ENCODE measurements at places on chromosomes 2 and 18.

DNA sequence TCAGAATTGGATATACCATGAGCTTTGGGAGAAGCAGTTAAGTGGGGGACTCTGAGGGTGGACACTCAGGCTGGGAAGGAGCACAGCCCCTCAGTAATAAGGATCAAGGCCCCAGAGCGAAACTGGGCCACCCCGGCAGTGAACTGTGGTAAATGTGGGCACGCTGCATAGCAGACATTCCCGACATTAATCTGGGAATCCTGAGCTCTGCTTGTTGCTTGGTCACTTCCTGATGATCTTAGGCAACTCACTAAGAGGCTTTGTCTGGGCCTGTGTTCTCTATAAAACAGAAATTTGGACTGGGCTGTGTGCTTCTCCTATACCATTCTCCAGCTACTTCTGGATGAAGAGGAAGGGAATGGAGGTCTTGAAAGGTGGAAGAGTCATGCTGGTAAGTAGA, 4.8 kb downstream of the TGFBRAP1 start:
- DNase-seq, result no peak

DNA sequence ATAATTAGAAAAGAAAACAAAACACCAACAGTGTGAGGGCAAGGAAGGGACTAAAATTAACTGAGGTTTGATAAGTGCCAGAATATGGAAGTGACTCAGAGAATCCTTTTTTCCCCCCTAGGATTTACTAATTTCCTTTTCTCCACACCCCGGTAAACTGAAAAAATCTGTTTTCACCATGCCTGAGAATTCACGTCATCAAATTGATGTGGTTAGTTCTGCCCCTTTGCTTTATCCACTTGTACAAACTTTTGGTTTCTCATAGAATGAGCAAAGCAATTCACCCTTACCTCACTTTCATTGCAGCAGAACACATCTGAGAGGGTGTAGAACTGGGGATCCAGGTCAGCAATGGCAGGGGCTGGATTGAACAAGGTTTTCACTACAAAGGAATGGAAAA, 57.8 kb downstream of the RBKS start:
- no peak for DNase-seq

DNA sequence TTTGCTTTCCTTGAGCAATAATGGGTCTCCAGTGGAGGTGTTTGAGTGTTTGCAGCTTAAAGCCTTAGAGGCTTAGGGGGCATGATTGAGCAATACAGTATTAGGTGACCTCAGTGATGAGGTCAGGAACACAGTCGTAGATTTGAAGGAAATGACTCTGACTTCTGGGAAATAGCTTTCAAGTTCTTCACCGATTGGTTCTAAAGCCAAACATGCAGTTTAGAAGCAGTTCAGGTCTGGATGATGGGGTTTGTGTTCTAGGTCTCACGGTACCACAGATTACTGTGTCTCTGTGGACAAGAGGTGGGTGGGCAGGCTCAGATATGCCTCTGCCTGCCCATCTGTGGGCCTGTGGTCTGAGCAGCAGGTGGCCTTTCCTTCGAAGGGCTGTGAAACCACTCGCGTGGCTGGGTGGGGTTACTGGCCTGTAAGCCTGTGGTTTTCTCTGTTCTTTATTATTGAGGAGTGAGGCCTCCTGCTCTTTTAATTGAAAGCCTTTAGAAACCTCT, 7.8 kb downstream of the MTHFD2 start:
- peak; percentile 27 for DNase-seq

DNA sequence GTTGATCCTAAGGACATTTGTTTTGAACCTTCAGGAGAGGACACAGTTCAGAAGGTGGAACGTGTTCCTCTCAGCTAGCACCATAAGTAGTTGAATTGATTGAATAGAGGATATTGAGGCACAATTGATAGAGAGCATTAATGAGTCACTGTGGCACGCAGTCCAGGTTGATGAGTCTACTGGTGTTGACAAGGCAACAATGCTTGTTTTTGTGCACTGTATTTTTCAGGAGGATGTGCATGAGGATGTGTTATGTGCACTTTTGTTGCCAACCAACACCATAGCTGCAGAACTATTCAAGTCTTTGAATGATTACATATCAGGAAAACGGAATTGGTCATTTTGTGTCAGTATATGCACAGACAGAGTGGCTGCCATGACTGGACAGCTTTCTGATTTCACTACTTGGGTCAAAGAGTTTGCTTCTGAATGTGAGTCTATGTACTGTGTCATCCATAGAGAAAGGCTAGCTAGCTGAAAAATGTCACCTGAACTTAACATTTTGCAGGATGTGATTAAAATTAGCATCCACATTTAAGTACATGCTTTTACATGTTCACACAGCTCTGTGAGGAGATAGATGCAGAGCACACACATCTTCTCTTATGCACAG, 140.1 kb upstream of the B3GNT2 start:
- no peak for DNase-seq

GRCh38 chr2:181042706-181043105, 62.3 kb downstream of the UBE2E3 start:
- no peak for DNase-seq

GRCh38 chr2:24493713-24494112, 2.7 kb downstream of the NCOA1 start:
- DNase-seq, result no peak

All from activated CD4-positive, alpha-beta T cell treated with anti-CD3 and anti-CD28 coated beads for 4 hours (primary cell).